Testis (tissue), 5 donors: ENCODE measurements at places on chromosomes 7 and 10.
A peak's percentile ranks its signal among the peaks of the same experiment; 100 is the strongest.

- DNase-seq = no peak
Observed at GRCh38 chr10:73018632-73019031, 64.0 kb upstream of the PLA2G12B start.

- DNase-seq = no peak
Observed at GRCh38 chr7:26321435-26321834, 29.8 kb downstream of the SNX10 start.

DNA sequence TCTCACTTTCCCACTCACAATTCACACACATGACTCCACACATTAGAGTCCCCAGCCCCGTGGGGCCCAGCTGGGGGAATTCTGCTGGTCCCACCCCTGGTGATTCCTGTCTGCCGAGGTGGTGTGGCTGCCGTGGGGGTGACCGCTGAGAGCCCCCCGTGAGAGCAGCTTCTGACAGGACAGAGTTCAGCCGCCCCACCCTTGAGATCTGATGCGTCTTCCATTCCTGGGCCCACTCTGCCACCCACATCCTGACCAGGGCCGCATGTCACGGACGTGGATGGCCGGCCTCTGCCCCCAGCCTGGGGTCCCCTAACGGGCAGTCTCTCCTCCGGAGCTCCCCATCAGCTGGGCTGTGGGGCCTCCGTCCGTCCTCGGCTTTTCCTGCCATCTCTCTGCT, 240.1 kb upstream of the PITRM1 start:
- no peak for DNase-seq

GRCh38 chr10:26642896-26643653, 54.4 kb upstream of the PDSS1 start:
- peak; percentile 79 for DNase-seq

DNA sequence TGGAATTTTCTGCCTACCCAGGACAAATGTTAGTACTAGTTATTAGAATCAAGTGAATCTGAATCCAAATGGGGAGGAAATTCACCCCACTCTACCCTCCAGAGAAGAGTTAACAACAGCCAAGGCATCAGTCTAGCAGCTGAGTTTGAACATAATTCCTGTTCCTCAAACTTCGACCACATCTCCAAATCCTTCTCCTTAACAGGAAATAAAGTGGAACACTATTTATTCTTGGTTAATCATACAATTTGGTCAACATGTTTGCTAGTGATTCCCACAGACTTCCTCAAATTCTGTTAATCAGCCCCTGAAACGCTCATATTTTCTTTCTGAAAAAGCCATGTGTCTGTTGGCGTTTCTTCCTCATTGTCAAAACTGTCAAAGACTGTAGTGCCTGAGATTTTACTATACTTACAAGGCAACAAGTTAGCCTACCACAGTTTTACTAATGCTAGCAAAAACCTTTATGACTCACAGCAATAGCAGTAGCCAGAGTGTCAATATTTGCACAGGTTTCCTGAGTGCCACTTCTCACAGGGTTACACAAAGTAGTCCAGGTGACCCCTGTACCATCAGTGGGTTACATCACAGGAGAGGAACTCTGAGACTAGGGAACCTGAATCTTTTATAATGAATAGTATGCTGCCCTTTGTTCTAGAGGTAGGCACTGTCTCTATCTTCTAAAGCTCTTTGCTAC, 202.9 kb downstream of the GRM3 start:
- DNase-seq = no peak

- DNase-seq = no peak
Observed at GRCh38 chr7:135166338-135166990, 4.0 kb downstream of the CYREN start.

GRCh38 chr10:98255146-98255877, 12.7 kb downstream of the LOXL4 start:
- no peak for DNase-seq

- peak; percentile 39 for DNase-seq
Observed at GRCh38 chr7:50450590-50451032, 461 bp upstream of the FIGNL1 start.
